NCI-H1417 treated with DMSO at 0.1 percent for 48 hours (cell line): ENCODE measurements at places on chromosomes 2 and 18.

GRCh38 chr2:240554767-240555493 is 2.9 kb downstream of the ANKMY1 start:
- no peak for DNase-seq

- no peak for DNase-seq
Observed at GRCh38 chr2:40395169-40396073, 56.5 kb downstream of the SLC8A1 start.

DNA sequence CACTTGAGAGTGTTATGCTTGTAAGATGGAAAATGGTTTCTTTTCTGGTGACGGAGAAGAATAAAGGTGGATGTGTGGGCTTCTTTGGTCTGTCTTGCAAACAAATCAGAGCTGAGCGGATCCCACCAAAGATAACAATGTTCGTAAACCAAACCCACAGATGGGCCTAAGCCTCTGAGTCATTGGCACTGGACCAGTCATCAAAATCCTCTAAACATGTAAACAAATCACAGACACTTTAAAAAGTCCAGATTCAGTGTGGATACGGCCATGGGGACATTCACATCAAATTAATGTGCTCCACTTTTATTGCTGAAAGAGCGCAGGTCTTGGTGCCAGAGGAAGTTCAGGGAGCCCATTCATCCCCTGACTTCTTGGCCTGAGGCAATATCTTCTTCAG is 60.5 kb upstream of the TMEM200C start:
- no peak for DNase-seq

DNA sequence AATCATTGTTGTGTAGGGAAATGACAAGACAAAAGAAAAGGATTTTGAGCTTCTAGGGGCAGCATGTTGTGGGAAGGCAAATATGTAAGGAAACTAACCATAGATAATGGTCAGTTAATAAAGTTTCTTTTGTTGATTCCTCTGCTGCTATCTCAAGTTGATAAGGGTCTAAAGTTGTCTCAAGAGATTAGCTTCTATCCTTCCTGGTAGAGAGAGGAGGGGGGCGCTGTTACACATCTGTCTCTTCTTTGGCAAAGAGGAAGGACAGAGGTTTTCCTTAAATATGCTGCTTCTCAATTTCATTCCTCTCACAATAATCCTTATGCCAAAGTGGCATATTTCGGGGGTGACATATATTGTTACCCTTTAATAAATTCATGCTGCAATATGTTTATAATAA is 944.0 kb downstream of the DPP10 start:
- no peak for DNase-seq

GRCh38 chr2:152961351-152961750 is 242.9 kb downstream of the ARL6IP6 start:
- no peak for DNase-seq

DNA sequence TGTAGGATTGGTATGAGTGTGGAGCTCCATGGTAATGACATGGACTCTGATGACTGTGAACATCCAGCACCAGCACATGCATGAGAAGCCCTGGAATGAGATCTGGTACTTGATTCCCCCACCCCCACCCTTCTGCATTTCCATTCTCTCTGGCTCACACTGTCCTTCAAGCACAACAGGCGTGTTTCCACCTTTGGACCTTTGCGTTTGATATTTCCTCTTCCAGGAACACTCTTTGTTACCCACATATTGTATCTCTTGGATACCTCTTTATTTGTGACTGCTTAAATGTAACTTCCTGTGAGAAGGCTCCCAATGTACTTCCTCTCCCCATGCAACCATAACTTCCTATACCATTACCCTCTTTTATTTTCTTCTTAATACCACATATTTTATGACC is 263.8 kb downstream of the HNMT start:
- no peak for DNase-seq

GRCh38 chr2:43745457-43745856 is 28.4 kb upstream of the DYNC2LI1 start:
- no peak for DNase-seq

GRCh38 chr2:233379034-233379433 is 24.7 kb downstream of the DGKD start:
- no peak for DNase-seq

DNA sequence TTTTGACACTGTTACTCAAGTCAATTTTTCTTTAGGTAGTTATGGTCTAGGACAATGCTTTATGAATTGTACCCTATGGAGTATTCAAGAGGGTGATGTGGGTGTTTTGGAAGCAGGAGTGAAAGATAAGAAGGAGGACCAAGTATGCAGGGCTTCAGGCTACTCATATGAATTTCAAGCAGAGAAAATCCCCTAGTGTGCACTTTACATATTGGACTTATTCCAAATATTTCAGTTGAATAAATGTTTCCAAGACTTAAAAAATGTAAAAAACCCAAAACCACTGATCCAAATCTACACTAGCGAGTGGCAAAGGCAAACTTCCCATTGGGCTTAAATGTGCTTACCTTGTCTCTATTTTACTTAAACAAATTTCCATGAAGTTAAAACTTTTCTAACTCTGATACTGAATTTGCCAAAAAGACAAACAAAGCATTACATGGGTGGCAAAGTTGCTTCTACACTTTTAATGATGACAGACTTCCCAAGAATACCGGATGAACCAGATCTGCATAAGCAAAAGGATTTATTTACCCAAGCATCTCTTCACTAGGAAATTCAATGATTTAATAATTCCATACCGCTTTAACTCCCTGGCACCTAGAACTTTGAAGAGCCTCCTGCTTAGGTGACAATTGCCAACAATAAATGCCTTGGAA is 1233.5 kb upstream of the NXPH2 start:
- DNase-seq = no peak

GRCh38 chr2:44189104-44189503 is 20.4 kb downstream of the PPM1B start:
- no peak for DNase-seq

- no peak for DNase-seq
Observed at GRCh38 chr2:164803776-164804466, 37.7 kb downstream of the COBLL1 start.

DNA sequence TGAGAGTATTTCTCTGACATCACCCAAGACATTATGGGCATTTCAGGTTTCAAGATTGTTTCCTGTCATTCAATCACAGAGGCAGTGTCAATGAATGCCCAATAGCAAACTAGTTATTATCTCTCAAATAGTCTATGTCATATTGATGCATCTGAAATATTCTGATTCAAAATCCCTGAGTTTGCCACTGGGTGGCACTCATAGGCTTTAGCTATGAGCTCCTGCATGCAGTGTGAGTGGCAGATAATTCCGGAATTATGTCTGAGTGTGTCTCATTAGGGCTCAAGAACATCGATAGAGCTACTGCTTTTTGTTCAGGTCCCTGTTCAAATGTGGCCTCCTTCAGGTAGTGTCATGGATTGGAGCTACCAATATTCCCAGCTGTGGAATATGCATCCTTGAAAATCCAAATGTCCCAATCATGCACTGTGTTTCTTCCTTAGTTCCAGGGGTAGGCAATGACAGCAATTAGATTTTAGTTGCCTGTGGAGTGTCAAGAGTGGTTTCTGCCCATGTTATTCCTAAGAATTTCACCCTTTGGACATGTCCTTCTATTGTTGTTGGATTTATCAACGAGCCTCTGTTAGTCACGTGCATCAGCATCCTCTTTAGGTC is 7.8 kb upstream of the OR6B3 start:
- DNase-seq = peak; percentile 6

- no peak for DNase-seq
Observed at GRCh38 chr2:168114619-168115018, 132.8 kb downstream of the STK39 start.

- DNase-seq = no peak
Observed at GRCh38 chr2:123086613-123087385, 938.3 kb upstream of the CNTNAP5 start.

DNA sequence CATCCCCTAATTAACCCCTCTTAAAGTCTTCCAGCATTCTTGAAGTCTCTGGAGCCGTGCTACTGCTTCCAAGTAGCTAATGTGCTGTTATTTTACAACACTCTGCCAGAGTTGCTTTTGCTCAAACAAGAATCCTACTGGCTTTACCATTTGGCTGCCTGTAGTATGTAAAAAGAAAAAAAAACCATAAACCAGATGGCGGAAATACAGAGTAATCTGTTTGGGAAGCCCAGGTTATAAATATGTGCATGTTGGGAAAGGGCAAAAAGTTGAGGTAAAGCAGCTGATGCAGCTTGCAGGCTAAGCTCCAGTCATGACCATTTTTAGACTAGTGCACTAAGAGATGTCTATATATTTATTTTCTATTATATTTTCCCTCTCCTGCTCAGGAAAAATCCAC is 313.2 kb upstream of the ETAA1 start:
- no peak for DNase-seq

- no peak for DNase-seq
Observed at GRCh38 chr2:103430191-103430590, 668.4 kb downstream of the TMEM182 start.
